Activated naive CD4-positive, alpha-beta T cell treated with anti-CD3 and anti-CD28 coated beads, Interleukin-2, amount 50 U/mL, for 16 hours (primary cell): ENCODE measurements at places on chromosomes 12 and 14.

DNA sequence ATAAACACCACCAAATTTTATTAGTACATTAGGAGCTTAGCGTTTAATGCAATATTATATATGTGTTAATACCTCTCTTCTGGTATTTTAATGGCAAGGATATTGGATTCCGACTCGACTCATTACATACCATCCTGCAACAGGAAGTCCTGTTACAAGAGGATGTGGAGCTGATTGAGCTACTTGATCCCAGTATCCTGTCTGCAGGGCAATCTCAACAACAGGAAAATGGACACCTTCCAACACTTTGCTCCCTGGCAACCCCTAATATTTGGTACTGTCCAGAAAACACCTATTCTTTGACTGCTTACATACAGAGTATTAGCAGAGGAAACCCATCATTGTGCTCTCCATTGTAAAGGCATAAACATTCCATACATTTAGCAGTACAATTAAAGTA lies 45.2 kb downstream of the VEZT start:
- DNase-seq: no peak

DNA sequence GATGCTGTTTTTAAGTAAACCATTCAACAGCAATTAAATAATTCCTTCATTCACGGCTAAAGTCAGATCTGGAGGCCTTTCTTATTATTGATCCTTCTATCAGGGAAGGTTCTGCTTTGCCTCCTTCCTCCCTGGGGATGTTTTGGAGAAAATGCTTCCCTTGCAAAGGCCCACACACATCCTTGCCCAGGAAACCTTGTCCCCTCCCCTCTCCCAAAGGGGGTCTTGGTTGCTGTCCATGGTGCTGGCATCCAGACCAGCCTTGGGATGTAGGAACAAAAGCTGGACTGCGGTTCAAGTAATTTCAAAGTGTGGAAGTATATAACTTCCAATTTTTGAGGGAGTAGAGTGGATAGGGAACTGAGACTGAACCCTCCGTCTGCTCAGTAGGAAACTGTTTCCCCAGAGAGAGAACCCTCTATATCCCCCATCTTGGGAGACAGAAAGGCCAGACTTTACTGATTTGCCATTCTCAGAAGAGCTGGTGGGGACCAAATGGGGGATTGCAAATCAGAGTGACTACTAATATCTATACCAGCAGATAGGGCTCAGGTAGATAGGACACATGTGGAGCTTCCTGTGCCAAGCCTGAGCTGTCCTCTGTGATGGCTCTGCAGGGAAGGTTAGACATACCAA lies 5.6 kb downstream of the MARCHF9 start:
- no peak for DNase-seq

DNA sequence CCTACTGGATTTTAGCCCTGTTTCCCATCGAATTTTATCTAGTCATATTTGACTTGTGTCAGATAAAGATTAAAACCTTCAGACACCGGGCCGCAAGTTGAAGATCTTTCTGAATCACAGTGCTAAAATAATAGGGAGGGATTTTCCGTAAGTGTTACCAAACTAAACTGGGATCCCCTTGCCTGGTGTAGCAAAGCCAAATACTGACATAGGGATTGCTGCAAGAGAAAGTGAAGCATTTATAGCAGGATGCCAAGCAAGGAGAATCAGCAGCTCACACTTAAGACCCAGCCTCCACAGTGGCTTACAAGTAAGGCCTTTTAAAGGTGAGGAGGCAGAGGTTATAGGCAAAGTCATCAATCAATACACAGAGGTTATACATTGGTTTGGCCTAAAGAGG lies 147.4 kb downstream of the AKAP6 start:
- no peak for DNase-seq

- DNase-seq: no peak
Measured at GRCh38 chr12:7934889-7935492, 996 bp downstream of the SLC2A3 start.

- no peak for DNase-seq
Measured at GRCh38 chr14:90308561-90308960, 23.2 kb downstream of the NRDE2 start.
